Stimulated activated CD8-positive, alpha-beta memory T cell treated with anti-CD3 and anti-CD28 coated beads, Interleukin-4, amount 100 ng/mL, for 4 hours (primary cell): ENCODE measurements at places on chromosomes 1 and 21.

GRCh38 chr1:56831871-56832693 lies 12.9 kb upstream of the FYB2 start:
- peak; percentile 30 for DNase-seq

- no peak for DNase-seq
These were observed 33.4 kb downstream of the SMYD2 start for GRCh38 chr1:214314178-214314843.

DNA sequence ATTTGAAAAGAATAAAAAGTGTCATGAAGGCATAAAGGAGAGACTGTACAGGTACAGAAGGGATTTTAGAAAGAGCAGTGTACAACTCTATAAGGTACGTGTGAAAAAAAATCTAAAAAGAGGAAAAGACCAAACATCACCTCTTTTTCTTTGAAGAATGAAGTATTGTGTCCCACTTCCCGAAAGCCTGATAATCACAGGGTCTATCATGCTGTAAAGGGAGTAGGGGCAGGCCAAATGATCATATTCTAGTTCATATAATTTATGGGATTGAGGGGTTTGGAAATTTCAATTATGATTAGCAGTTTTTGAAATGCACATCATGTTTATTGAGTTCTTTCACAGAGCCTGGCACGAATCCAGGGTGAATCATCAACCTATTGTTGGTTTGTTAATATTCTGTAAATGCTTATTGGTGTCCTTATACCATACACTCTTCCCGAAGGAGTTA lies 910 bp upstream of the RERE start:
- DNase-seq = no peak

- DNase-seq = peak; percentile 38
These were observed 31.3 kb upstream of the JUN start for GRCh38 chr1:58815069-58815685.

DNA sequence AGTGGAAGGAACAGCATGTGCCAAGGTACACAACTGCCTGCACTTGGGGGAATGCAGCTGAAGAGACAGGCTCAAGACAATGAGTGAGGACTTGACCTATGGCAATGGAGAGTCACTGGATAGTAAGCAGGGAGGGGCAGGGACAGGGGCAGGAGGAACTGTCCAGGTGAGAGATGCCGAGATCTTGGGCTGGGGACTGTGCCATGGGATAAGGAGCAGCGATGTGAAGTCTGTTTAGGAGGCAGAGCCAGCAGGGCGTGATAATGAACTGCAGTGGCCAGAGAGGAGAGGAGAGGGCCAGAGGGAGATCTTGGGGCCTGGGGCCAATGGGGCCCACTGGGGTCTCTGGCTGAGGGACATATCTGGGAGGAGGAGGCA lies 17.8 kb upstream of the EPB41 start:
- DNase-seq = no peak

- DNase-seq = no peak
These were observed 975.7 kb upstream of the PRMT6 start for GRCh38 chr1:106080608-106081325.

DNA sequence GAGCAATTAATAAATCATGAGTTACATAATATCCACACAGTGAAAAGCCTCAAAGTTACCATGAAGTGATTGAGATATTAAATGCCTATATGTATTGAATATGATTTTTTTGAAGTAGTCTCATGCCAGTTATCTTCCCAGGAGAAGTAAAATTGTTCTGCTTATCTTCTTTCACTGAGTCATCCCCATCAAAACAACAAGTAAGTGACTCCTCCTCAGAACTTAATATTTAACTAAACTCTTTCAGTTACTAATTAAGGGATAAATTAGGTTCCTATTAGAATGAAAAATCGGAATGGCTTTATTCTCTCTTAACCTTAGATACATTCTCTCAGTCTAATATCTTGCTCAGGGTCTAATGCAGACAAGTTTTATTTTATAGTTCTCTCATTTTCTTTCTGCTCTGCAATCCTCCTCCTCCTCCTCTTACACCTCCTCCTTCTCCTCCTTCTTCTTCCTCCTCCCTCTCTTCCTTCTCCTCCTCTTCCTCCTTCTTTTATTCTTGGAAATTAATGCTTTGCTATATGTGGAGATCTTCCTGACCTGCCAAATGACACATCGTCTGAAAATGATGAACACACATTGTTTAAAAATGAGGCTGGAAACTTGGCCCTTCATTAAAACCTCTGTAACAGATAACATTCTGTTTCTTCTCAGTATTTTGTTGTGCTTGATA lies 110.9 kb downstream of the RUNX1 start:
- no peak for DNase-seq

DNA sequence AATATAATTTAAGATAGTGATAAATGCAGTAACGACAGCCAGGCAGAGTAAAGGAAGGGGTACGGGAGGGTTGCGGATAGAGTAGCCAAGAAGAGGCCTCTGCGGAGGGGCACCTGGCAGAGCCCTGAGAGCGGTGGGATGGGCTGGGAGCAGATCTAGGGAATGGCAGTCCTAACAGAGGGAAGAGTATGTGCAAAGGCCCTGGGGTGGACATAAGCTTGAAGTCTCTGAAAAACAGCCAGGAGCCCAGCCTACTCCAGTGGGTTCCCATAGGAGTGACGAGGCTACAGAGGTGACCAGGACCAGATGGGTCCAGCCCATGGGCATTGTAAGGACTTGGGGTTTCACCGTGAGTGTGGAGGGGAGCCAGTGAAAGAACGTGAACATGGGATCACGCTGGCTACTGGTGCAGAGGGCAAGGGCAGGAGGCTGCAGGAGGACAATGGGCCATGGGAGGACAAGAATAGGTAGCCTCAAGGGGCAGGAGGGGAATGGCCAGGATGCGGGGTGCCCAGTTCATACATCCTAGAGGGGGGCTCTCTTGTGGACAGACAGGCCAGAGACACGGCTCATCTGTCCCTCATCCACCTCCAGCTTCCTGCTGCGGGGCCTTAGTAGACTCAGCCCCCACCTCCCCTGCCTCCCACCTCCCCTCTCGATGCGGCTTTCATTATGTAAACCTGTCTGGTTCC lies 185.7 kb upstream of the VAMP3 start:
- no peak for DNase-seq

- DNase-seq = peak; percentile 17
These were observed 88.3 kb upstream of the SGIP1 start for GRCh38 chr1:66445492-66446181.

DNA sequence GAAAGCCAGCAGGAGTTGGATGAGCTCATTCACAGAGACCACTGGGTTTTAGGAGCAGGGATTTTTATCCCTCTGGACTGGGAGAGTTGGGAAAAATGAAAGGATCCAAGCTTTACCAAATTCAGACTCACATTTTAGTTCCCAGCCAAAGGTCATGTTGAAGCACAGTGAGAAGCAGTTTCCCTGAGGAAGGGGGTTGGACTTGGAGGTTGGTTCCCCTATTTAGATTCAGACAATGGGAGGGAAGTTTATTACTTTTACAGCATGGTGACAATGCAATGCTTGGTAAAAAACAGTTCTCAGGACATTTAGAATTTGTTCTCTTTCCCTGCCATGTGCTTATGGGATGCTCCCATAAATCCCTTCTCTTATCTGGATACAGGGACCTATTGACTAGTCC lies 57.3 kb upstream of the ZNF648 start:
- no peak for DNase-seq

- no peak for DNase-seq
These were observed 532.8 kb downstream of the MATN1 start for GRCh38 chr1:30190511-30191153.

DNA sequence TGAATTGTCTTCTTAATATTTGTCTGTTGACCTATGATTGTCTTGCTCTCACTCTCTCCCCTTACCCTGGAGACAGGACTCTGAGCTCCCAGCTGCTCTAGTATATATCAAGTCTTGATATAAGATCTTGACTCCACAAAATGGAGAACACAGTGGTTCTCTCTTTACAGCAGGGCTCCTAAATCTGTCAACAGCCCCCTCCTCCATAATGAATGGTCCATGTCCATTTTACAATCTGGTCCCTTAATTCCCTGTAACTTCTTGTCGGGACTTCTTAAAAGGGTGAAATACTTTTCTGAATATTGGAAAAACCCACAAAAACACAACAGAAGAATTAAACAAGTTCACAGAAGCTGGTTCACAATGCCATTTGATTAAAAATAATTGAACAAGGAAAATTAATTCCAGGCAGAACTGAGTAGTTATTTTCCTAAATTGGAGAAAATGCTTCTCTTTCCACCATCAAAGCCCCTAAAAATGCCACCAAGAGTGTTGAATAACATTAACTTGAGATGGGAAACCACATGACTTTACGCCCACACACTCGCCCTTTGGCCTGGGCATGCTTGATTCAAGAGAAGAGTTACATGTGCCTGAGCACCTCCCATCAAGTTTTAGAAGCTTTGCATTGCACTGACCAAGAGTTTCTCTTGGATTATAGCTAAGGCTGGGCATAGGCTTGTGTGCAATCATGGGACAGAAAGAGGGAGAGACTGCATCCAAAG lies 109.8 kb downstream of the TOMM20 start:
- DNase-seq = no peak

- DNase-seq = no peak
These were observed 59.5 kb downstream of the CDK18 start for GRCh38 chr1:205563927-205564441.

DNA sequence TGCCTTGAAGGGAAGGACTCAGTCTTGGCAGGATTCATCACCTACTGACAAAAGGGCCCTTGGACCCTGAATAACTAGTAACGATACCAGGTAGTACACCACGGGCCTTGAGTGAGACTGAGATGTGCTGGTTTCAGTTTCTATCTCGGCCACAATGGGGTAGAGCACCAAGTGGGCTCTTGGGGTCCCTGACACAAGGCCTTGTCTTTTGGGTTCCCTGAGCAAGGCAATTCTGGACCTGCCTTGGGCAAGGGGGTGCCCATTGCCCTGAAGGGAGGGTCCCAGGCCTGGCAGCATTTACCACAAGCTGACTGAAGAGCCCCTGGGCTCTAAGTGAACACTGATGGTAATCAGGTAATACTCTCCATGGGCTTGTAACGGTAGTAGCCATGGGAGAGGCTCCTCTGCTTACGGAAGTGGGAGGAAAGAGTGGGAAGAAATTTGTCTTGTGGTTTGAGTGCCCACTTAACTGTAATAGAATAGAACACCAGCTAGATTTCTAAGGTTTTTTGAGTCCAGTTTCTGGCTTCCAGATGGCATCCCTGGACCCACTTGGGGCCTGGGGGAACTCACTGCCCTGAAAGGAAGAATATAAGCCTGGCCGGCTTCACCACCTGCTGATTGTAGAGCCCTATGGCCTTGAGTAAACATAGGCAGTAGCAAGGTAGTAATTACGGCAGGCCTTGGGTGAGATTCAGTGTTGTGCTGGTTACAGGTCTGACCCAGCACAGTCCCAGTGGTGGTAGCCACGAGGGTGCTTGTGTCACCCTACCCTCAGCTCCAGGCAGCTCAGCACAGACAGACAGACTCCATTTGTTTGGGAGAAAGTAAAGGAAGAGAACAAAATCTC lies 58.5 kb downstream of the WDR4 start:
- DNase-seq = no peak

DNA sequence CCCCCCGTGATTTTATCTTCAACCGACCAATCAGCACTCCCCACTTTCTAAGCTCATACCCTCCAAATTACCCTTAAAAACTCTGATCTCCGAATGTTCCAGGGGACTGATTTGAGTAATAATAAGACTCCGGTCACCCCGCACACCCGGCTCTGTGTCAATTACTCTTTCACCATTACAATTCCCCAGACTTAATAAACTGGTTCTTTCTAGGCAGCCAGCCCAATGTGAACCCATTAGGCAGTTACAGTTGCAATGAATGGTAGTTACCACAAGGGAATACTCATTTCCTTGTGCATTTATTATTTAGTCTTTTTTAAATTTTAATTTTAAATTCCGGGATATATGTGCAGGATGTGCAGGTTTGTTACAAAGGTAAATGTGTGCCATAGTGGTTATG lies 177.9 kb downstream of the HFM1 start:
- DNase-seq = no peak

- DNase-seq = no peak
These were observed 1.7 kb upstream of the GLIS1 start for GRCh38 chr1:53740621-53741105.

DNA sequence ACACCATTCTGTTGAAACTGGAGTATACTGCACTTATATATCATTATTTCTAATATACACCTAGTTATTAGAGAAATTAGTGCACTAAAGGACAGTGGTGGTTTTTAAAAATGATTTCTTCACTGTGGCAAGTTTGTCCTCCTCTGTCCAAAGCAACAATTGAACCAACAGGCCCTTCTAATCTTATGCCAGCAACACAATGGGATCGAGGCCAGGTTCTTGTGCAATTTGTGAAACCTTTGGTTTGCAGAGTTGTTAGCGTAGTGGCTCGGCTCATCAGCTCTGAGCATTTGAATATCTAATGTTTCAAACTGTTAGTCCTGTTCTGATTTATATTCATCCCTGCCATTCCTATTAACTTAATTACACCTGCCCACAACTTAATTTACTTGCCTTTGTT lies 9.9 kb upstream of the LRRC39 start:
- DNase-seq = no peak

- no peak for DNase-seq
These were observed at the start of gene TNFRSF18 for GRCh38 chr1:1206376-1206965. Gene TNFRSF18 (minus strand): TSS chr1:1206592. CDS start chr1:1206571, 21 bp downstream.

DNA sequence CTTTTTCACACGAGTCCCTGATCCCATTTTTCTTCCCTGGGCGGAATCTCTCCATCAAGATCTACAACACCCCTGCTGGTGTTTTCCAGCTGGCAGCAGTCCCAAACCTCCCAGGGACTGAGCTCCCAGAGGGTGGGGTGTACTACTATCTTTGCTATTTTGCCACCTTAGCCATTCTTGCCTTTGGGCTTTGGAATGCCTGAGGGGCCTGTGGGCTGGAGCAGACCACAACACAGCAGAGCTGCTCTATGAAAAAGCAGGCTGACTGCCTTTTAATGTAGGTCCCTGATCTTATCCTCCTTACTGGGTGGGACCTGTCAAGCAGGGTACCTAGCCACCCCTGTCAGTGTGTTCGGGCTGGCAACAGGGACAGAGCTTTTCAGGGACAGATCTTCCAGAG lies 91.9 kb downstream of the KCNT2 start:
- DNase-seq = no peak

GRCh38 chr1:108505763-108506070 lies 54.2 kb upstream of the EEIG2 start:
- no peak for DNase-seq

DNA sequence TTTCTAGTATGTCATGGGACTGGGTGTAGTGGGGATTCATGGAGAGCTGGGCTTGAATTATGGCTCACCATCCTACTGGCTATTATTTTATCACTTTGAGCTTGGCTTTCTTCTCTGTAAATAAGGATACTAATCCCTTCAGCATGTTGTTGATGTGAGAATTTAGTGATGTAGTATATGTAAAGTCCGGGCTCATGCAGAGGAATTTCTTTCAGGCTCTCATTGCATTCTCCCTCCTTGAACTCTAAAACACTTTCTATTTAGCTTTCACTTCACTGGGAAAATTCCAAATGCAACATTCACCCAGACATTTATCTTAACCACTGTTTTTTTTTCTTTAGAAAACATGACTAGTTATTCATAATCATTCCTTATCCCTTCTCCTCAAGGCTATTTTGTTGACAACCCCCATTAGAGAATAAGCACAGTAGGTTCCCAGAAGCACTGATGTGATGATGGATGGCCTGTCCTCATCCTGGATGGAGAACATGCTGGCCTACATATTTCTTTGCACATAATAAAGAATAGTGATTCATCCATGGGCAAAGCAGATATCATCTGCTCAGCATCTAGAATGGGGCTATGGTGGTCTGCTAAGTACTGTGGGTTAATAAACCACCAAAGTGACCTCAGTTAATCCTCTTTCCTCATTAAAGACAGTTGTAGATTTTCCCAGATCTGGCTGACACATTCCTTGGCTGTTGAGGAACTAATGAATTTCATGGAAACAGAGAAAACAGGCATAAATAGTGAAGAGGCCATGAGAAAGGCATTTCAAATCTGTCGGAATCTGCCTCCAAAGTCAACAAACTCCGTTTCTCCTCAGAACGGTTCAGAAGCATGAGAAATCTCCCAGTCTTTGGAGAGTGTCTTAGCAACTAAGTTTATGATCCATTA lies 68.0 kb upstream of the CYP2J2 start:
- DNase-seq = no peak
